ENCODE measurements at places on chromosomes 2 and 18.

DNA sequence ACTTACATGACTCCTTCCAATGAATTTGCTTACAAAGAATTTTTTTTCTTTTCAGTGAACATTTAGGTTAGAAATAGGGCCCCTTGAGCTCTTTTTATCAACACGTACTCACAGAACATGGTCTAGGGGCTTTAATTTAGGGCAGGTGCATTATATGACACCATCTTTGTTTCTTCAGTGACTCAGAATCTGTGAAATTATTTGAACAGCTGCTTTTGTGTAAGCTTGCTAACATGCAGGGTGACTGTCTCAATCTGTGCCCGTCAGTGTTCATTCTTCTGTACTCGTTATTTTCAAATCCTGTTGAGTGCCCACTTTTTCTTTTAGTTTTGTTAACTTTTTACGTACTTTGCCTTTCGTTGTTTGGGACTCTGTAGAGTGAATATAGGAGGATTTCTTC is 52.8 kb upstream of the CABYR start:
- no peak for DNase-seq

GRCh38 chr2:40450796-40451430 is 977 bp downstream of the SLC8A1 start:
- DNase-seq = peak; percentile 73

GRCh38 chr2:128520791-128521190 is 202.1 kb upstream of the HS6ST1 start:
- DNase-seq = no peak

DNA sequence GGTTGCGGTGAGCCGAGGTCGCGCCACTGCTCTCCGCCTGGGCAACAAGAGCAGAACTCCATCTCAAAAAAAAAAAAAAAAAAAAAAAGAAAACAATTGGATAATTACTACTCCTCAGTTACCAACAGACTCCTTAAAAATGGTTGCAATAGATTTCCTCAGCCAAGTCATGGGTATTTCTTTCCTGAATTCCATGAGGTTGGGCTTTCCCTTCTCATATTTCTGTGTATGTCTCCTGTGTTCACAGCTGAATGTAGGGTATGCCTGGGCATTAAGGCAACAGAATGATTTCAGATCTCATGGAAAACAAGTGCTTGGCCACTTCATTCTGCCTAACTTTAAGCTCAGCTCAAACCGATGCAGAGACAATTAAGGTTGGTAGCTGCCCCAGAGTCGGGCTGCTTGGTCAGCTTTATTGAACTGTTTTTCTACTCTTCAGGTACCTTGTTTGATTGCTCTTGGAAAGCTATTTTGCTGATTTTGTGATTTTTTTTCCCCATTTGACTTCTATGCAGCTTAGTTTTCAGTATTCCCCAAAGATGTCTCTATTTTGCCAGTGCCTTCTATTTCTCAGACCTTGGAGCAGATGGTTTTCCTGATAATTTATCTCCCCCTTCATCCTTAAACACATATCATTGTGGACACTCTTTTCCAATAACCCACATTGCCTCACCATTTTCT is 24.8 kb downstream of the KIF5C start:
- DNase-seq = no peak

GRCh38 chr2:54107903-54108615 is 7.4 kb upstream of the ACYP2 start:
- peak; percentile 68 for DNase-seq

GRCh38 chr2:212173756-212174510 is 364.7 kb downstream of the ERBB4 start:
- DNase-seq = no peak

DNA sequence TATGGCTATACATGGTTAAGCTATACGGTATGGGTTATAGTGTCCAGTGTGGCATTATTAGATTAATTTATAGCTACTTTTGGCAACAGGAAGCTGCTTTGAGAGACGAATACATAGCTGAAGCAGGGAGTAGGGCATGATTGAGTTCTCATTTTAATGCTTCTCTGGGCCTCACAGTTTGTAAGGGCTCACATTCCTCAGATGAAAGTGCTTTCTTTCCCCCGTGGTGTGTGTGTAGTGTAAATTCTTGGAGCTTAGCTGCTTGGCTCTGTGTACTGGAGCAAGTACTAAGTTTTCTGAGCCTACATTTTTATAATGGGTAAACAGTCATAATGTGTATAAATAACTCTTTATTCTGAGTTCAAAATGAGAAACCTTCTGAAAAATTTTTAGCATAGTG is 173.7 kb downstream of the PTPRM start:
- DNase-seq = no peak

DNA sequence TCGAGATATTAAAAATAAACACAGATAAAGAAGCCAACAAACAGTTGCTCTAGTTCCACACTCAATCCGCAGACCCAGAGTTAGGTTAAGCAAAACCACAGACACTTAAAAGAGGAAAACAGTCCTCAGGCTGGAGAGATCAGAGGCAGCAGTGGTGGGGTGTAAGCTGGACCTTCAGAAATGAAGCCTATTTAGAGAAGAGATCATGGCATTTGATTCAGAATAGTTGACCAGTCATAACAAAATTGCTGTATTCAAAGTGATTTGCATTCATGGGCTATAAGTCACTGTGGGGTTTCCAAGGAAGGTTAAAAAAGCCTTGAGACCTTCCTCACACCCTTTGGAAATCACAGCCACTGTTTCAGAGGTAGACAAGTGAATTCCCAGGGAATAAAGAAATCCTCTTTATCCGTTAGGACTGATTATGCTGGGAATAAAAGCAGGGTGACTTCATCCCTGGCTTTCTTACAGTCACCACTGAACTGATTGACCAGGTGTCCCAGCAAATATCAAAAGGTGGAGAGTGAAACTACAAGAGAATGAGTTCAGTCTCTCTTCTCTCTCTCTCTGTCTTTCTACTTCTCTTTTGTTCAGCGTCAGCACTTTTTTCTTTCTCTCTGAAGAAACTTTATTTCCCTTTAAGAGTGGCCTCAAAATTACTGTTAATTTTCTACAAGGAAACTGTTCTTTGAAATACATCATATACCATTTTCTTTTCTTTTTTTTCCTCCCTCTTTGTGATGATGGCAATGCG is 171.8 kb upstream of the PIK3C3 start:
- no peak for DNase-seq

- peak; percentile 56 for DNase-seq
Measured at GRCh38 chr2:186590759-186591505, 1.1 kb downstream of the ITGAV start.

- DNase-seq = no peak
Measured at GRCh38 chr2:220455351-220455990, 828.0 kb downstream of the SLC4A3 start.

DNA sequence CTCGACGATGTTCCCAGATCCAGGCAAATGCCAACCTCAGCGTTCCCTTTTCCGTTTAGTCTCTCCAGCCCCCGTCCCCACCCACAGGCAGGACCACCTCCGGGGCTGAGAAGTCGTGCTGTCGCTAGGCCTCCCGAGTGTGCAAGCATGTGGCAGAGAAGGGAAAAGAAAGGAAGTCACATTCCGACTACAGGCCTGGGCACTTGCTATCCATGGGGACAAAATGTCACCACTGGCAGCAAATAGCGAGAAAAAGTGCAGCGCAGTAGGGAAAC is 420 bp downstream of the PIGN start:
- peak; percentile 46 for DNase-seq

DNA sequence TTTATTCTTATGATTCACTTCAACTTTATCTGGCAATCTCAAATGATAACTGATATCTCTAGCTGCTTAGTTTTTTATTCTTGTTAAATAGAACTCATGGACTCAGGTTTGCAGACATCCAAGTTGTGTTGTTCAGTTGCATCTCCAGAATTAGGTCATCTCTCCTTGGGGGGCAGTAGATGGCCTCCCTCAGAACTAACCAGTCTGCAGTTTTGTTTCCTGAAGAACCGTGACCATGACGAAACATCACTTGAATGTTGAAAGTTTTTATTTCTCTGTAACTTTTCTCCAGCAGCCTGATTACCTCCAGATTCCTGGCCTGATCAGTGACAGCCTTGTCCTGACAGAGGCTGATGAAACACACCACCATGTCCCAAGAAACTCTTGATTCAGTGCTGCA is 321.5 kb downstream of the GALNT13 start:
- no peak for DNase-seq

DNA sequence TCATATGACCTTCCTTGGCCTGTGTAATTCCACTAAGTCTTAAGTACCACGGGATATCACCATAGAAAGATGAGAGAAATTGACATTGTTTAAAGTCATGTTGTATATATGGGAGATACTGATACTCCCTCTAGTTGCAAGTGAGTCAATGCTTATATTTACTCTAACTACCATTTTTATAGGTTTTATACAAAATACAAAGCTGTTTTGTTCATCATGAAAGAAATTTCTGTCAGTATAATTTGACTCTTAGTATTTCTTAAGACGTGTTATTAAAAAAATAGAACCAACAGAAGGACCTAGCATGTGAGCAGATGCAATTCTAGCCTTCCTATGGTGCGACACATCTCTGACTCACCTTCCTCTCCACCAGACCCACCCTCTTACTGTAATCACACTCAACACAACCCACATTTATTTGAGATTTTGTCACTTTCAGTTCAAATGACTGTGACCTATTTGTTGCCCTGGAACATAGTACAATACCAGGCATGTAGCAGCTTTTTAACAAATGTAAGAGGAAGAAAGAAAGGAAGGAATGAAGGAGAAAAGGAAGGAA is 453.1 kb downstream of the CMPK2 start:
- DNase-seq = no peak

GRCh38 chr2:127193164-127193966 is 26.7 kb downstream of the CYP27C1 start:
- no peak for DNase-seq

DNA sequence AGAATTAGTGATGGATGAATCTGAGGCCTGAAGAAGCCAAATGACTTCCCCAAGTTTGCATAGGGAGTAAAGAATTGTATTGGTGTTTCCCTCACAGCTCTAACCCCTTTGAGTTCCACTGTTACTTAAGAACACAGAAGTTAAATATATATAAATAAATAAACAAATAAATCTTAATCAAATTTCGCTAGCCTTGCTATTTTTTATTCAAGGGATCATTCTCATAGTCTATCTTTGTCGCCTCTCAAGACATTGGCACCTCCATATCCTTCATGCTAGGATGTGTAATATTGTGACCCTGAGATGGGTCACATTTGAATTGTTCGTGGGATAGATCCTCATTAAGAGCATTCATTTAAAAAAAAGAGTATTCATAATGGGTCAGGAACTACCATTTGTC is 121.3 kb upstream of the HNMT start:
- no peak for DNase-seq

DNA sequence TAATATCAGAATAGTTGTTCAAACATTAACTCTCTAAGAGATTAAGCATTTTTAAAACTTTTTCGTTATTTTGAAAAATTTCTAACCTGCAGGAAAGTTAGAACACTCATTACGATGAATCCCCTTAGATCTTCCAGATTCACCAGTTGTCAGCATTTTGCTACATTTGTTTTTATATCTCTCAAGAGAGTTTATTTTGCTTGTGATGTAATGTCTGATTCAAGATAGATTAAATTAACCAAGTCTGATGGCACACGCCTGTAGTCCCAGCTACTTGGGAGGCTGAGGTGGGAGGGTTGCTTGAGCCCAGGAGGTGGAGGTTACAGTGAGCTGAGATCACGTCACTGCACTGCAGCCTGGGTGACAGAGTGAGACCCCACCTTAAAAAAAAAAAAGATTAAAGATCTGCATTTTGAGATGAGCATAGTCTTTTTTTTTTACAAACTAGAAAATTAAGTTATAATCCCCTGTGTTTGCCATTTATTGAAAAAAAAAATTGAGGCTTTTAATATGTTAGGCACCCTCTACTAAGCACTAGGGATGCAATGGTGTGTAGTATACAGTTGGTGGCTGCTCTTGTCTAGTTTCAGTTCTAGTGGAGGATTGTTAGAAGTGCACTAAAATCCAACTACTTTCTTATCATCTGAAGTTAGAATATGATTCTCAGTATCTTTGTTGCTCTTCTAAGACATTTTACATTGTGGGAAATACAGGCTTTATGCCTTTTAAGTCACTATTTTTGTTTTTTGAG is 20.9 kb downstream of the RAB10 start:
- DNase-seq = no peak

DNA sequence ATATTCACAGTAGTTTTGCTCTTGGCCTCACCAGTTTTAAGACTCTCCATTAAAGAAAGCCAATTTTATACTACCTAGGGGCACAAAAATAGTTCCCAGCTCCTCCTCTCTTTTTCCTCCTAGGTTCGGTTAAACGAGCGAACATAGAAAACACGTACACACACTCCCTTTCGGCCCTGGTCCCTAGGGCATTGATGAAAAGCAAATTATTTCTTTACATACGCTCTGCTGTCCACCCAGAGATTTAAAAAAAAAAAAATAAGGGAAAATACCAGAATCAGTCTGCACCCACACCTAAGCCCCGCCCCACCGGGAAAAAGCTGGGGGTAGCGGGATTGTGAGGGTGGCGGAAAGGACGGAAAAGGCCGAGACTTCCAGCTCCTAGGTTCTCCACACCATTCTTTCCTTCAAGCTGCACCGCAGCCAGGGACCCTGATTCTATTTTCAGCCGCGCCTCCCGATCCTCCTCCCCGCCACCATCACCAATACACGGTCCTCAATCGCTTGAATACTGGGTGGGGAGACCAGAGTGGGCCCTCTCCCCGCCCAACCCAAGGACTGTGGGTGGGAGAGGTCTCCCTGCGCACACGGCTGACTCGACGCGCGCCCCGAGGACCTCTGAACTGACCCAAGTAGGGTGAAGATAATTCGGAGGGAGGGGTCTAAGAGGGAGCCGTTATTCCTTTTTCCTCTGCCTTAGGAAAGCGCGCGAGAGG is 769 bp downstream of the ATF2 start:
- DNase-seq = peak; percentile 66

GRCh38 chr18:50751947-50752346 is 67.9 kb downstream of the MRO start:
- no peak for DNase-seq

DNA sequence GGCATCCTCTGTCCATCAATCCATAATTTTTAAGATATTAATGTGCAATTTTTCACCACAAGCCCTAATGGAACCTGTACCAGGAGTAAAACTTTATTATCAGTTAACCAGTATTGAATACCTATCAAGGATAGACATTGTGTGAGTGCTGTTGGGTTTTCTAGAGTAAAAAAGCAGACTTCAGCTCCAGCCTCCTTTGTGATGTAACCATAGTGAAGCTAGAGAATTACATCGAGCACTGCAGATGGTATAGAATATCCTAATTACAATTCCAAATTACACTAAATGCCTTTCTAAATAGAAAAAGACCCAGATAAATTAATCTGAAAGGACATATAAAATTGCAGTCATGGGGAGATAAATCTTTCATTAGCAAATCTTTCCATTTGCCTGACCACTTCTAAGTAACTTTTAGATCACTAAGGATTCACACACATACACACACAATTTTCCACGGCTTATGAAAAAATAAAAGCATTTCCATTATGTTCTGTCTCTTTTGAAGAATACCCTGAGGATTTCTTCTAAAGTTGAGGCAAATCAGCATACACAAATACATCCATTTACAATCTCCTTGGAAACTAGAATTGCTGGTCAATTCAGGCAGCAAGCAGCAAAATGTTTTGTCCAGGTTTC is 117.1 kb upstream of the TANK start:
- no peak for DNase-seq

DNA sequence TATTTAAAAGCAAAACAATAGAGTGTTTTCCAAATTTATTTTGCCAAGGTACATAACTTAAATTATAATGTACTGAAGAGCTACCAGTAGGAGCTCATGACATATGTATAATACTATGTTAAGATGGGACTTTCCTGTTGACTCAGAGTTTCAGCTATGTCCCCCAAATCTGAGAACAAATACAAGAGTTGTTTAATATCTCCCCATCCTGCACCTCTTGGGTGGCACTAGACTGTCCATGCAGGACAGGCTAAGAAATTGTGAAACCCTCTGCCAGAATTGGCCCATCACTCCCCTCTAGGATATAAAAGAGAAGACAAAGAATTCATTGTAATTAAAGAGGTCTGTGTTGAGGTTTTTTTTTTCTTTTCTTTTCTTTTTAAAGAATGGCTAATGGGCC is 21.7 kb upstream of the CTAGE1 start:
- no peak for DNase-seq

Data from SK-N-SH (cell line).